ENCODE measurements at places on chromosomes 16 and 17.

DNA sequence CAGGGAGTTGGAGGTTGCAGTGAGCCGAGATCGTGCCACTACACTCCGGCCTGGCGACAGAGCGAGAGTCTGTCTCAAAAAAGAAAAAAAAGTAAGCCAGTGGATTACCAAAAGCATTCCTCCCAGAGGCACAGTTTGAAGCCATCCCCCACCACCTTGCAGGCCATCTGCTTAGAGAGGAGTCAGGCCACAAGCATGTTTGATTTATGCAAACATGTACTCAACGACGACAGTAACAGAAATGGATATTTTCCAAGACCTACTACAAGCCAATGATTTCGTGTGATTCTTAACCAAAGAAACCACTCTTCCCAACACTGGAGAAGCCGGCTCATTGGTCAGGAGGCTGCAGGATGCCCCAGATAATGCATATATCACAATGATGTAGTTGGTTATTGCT, 34.8 kb downstream of the MYH13 start:
- DNase-seq = no peak
- no peaks in the 10 kb centered on the region for H3K27me3 ChIP-seq
- no peak overlapping the region for H3K4me3 ChIP-seq
- no peaks in the 10 kb centered on the region for H3K36me3 ChIP-seq
- no peak overlapping the region for H3K27ac ChIP-seq

DNA sequence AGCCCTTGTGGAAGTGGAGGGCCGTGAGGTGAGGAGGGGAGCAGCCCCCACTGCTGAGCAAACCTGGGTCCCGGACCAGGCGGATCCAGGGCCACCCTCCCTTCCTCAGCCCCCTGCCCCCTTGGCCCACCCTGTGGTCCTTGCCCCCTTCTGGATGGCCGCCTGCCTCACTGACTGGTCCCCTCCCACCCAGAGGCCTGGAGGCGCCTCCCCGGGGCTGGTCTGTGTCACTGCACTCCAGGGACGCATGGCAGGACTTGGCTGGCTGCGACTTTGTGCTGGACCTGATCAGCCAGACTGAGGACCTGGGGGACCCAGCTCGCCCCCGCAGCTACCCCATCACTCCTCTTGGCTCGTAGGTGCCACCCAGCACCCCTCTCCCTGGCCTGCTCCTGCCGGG, 19.2 kb upstream of the SMIM5 start:
- H3K27ac ChIP-seq = no peak overlapping the region
- no peak overlapping the region for H3K4me3 ChIP-seq
- DNase-seq = no peak
- H3K36me3 ChIP-seq = no peaks in the 10 kb centered on the region
- H3K27me3 ChIP-seq = no peaks in the 10 kb centered on the region
- no peaks in the 10 kb centered on the region for H3K4me1 ChIP-seq

GRCh38 chr17:31919802-31920525, 16.8 kb upstream of the SUZ12 start:
- H3K4me1 ChIP-seq = peaks cover 8% of the 10 kb centered on the region
- DNase-seq = no peak
- H3K4me3 ChIP-seq = no peak overlapping the region
- peaks cover 14% of the 10 kb centered on the region for H3K27me3 ChIP-seq
- peak overlapping the region; percentile 15 for H3K27ac ChIP-seq
- no peaks in the 10 kb centered on the region for H3K36me3 ChIP-seq

GRCh38 chr16:1785846-1786170, 3.0 kb downstream of the NUBP2 start:
- H3K27ac ChIP-seq = no peak overlapping the region
- H3K4me1 ChIP-seq = peaks cover 25% of the 10 kb centered on the region
- H3K36me3 ChIP-seq = peaks cover 10% of the 10 kb centered on the region
- no peaks in the 10 kb centered on the region for H3K27me3 ChIP-seq
- no peak overlapping the region for H3K4me3 ChIP-seq

DNA sequence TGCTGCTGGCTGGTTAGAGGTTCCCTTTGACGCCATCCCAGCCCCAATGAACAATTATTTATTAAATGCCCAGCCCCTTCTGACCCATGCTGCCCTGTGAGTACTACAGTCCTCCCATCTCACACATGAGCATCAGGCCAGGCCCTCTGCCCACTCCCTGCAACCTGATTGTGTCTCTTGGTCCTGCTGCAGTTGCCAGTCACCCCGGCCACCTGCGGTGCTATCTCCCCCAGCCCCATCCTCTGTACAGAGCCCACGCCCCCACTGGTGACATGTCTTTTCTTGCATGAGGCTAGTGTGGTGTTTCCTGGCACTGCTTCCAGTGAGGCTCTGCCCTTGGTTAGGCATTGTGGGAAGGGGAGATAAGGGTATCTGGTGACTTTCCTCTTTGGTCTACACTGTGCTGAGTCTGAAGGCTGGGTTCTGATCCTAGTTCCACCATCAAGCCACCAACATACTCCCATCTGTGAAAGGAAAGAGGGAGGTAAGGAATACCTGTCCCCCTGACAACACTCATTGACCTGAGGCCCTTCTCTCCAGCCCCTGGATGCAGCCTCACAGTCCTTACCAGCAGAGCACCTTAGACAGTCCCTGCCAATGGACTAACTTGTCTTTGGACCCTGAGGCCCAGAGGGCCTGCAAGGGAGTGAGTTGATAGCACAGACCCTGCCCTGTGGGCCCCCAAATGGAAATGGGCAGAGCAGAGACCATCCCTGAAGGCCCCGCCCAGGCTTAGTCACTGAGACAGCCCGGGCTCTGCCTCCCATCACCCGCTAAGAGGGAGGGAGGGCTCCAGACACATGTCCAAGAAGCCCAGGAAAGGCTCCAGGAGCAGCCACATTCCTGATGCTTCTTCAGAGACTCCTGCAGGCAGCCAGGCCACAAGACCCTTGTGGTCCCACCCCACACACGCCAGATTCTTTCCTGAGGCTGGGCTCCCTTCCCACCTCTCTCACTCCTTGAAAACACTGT, 11.3 kb downstream of the CX3CL1 start:
- H3K4me1 ChIP-seq = no peaks in the 10 kb centered on the region
- no peaks in the 10 kb centered on the region for H3K36me3 ChIP-seq
- H3K4me3 ChIP-seq = no peak overlapping the region
- peaks cover 1% of the 10 kb centered on the region for H3K27me3 ChIP-seq

DNA sequence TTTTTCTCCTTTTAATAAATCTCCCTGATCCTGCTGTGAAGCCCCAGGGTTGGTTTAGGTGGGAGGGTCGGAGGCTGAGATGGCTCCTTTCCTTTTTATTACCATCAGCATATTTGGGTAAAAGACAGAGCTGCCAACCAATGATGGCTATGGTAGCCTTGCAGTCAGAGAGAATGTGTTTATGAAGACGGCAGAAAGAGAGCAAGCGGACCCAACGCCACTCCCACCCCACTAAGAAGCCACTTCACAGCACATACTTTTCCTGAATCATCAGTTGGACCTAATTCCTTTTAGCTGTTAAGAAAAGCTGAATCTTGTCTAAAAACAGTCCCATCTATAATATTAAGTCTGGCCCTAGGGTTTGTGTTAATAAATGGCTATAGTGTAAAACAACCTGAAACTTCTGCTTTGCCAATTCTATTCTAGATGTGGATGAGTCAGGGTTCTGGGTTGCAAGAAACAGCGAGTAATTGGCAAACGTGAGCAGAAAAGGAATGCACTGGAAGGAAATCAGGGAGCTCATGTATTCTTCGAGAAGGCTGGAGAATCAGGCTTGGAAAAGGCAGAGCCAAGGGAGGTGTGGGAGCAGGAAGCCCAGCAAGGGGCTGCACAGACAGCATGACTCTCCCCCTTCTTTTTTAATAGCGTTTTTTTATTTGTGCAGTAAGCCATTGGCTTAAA, 34.0 kb upstream of the PRKCA start:
- no peak for DNase-seq
- H3K36me3 ChIP-seq = no peaks in the 10 kb centered on the region
- peaks cover 5% of the 10 kb centered on the region for H3K4me1 ChIP-seq
- no peaks in the 10 kb centered on the region for H3K27me3 ChIP-seq

DNA sequence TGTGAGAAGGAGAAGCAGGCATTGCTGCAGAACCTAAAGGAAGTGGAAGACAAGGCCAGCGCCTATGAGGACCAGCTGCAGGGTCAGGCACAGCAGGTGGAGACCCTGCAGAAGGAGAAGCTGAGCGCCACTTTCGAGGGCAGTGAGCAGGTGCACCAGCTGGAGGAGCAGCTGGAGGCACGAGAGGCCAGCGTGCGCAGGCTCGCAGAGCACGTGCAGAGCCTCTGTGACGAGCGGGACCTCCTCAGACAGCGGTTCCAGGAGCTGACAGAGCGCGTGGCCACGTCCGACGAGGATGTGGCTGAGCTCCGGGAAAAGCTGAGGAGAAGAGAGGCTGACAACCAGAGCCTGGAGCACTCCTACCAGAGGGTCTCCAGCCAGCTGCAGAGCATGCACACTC, 41.5 kb downstream of the PLD6 start:
- H3K27ac ChIP-seq = no peak overlapping the region

DNA sequence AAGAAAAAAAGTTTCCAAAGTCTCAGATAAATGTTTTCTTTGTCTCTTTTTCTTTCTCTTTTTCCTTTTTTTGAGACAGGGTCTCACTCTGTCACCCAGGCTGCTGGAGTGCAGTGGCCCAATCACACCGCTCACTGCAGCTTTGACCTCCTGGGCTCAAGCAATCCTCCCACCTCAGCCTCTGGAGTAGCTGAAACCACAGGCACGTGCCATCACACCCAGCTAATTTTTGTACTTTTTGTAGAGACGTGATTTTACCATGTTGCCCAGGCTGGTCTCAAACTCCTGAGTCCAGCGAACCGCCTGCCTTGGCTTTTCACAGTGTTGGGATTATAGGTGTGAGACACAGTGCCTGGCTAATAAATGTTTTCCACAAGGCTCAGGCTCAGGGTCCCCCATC, 53.3 kb upstream of the KSR1 start:
- no peaks in the 10 kb centered on the region for H3K4me1 ChIP-seq
- H3K27ac ChIP-seq = no peak overlapping the region
- DNase-seq = no peak
- H3K27me3 ChIP-seq = peaks cover 6% of the 10 kb centered on the region

DNA sequence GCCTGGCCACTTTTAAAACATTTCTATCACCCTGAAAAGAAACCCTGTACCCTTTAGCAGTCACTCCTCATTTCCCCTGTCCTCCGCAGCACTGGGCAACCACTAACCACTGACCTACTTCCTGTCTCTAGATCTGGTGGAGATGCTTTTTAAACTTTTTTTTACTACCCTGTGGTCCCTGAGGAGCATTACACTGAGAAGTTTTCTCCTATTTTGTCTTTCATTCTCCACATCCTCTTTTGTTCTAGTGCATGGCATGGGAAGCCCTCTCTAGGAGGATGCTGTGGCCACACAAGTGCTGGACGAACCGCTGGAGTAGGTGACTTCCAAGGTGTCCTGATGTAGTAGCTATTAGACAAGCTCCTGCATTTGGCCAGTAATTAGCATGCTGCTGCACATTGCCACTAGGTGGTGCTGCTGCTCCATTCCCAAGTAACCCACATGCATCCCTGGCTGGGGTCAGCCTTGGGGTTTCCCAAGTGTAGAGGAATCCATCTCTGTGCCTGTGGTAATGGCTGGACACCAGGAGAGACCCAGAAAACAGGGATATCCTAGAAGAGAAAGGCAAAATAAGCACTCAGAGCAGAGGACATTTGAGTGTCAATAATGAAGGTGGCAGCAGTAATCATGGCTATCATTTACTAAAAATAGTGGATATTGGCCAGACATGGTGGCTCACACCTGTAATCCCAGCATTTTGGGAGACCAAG, 143.8 kb upstream of the CRHR1 start:
- H3K36me3 ChIP-seq = peaks cover 1% of the 10 kb centered on the region
- H3K27ac ChIP-seq = no peak overlapping the region
- H3K27me3 ChIP-seq = no peaks in the 10 kb centered on the region
- no peak overlapping the region for H3K4me3 ChIP-seq

GRCh38 chr17:18261146-18261515, 669 bp downstream of the MIEF2 start:
- peaks cover 7% of the 10 kb centered on the region for H3K36me3 ChIP-seq
- H3K4me1 ChIP-seq = peaks cover 38% of the 10 kb centered on the region
- peak; percentile 35 for DNase-seq
- peak overlapping the region; percentile 86 for H3K27ac ChIP-seq

DNA sequence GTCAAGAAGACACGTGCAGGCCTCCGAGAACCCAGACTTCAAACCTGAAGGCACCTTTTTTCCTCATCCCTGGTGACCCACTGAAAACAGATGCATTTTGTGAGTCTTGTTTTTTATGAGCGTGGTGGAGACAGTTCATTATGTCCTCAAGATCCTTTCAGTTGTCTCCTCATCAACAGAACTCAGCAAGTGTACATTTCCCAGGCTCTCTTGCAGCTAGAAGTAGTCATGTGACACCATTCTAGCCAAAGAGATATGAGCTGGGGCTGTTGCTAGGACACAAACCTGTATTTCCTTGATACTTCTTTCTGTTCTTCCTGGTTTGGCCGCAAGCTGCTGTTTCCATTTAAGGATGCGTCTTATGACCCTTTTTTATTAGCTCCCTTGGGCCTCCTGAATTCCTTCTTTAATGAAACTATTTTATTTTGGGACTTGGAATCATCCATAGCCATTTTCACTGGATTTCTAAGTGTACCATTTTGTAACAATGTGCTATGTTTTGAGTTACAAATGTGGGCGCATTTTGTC, 135.7 kb upstream of the FOXF1 start:
- no peaks in the 10 kb centered on the region for H3K4me1 ChIP-seq
- DNase-seq = no peak
- no peak overlapping the region for H3K27ac ChIP-seq
- no peaks in the 10 kb centered on the region for H3K36me3 ChIP-seq
- no peaks in the 10 kb centered on the region for H3K27me3 ChIP-seq
- no peak overlapping the region for H3K4me3 ChIP-seq

DNA sequence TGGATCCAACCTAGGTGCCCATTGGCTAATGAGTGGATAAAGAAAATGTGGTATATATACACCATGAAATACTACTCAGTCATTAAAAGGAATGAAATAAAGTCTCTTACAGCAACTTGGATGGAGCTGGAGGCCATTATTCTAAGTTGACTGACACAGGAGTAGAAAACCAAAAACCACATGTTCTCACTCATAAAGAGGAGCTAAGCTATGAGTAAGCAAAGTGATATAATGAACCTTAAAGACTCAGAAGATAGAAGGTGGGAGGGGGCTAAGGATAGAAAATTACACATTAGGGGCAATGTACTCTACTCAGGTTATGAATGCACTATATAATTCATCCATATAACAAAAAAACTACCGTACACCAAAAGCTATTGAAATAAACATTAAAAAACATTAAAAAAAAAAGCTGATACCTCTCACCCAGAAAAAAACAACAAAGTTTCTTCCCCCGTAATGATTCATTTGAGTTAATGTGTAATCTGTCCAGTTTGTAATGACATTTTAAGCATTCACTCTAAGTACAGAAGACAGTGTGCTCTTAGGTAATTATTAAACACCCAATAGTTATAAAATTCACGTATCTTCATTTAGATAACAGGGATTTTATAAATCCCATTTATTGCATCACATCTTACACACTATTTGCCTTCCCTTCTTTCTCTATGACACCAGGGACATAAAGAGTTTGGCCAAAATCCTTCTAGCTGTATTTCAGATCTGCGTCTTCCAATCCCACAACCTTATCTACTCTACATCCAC, 941.5 kb downstream of the CDH11 start:
- H3K4me1 ChIP-seq = no peaks in the 10 kb centered on the region
- DNase-seq = no peak
- no peaks in the 10 kb centered on the region for H3K36me3 ChIP-seq
- H3K4me3 ChIP-seq = no peak overlapping the region
- no peak overlapping the region for H3K27ac ChIP-seq
